ENCODE measurements at places on chromosomes 7 and 10.

GRCh38 chr10:115503546-115503945 lies 410.4 kb downstream of the ATRNL1 start:
- no peak for DNase-seq

- DNase-seq, result no peak
Observed at GRCh38 chr10:88538048-88538447, 45.1 kb downstream of the RNLS start.

DNA sequence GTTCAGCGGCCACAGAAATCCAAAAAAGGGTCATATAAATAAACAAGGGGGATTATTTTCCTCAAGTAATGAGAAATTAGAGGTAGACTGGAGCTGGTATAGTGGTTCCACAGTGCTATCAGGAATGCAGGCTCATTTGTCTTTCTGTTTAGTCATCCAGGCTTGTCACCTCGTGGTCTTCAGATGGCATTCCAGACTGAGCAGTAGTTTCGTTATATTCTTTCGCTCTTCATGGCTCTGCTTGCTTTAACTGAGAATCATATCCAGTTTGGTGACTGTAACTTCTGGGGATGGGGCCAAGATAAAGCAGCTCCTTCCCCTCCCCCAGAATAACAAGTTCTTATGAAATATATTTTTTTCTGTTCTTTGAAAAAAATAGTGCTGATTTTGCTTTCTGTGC lies 9.5 kb downstream of the ANKIB1 start:
- DNase-seq, result no peak

DNA sequence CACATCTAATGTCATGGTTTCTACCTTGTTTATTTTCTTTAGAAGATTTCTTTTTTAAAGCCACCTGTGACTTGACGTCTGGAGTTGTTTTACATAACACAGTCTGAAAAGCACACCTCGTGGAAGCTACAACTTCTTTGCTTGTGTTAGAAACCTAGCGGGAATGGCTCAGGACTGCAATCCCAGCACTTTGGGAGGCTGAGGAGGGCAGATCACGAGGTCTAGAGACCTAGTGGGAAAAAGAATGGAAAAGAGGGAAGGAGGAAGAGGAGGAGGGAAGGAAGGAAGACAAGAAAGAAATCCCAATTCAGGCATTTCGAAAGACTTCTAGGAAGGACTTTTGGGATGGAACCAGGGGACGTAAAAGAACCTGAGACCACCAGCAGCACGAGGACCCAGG lies 146.3 kb upstream of the CELF2 start:
- DNase-seq, result no peak

GRCh38 chr10:99647601-99648151 lies 11.6 kb upstream of the ENTPD7 start:
- DNase-seq, result no peak

DNA sequence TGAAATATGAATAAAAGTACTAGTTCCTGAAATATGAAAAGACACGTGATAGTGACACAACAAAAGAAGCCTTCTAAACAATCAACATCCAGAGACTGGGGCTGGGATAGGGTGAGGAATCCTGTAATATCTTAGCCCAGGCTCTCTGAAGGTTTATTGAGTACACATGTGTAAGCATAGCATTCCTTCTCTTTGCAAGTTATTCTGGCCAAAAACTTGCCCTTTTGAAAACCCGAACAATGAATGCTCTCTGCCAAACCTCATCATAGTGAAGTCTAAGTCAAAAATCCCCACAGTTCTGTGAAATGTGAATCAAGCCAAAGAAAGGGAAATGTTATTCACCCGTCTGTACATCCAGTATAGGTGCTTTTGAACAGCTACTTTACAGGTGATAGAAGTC lies 11.6 kb downstream of the SEMA3D start:
- DNase-seq, result no peak

- DNase-seq, result no peak
Observed at GRCh38 chr10:36141856-36142560, 499.9 kb upstream of the FZD8 start.

- peak; percentile 84 for DNase-seq
Observed at GRCh38 chr10:88833723-88834122, 17.9 kb downstream of the ANKRD22 start.

DNA sequence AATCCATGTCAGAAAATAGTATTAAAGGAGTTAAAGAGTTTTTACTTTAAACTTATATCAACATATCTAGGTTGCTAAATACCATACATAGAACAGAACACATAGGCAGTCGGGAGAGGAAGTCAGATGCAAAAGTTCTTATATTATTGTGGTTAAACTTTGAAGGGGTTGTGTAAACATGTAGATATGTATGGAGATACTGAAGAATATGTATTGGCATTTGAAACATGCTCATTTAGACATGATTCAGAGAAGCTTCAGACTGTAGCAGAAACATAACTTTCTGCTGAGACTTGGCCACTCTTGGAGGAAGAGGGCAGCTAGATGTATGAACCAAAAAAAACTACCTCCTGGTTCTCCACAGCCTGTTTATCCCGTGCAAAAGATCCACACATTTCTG lies 103.5 kb upstream of the FERD3L start:
- no peak for DNase-seq

GRCh38 chr10:89591796-89592271 lies 53.2 kb downstream of the PANK1 start:
- DNase-seq, result no peak

- DNase-seq, result no peak
Observed at GRCh38 chr10:67043041-67043440, 117.2 kb downstream of the LRRTM3 start.

DNA sequence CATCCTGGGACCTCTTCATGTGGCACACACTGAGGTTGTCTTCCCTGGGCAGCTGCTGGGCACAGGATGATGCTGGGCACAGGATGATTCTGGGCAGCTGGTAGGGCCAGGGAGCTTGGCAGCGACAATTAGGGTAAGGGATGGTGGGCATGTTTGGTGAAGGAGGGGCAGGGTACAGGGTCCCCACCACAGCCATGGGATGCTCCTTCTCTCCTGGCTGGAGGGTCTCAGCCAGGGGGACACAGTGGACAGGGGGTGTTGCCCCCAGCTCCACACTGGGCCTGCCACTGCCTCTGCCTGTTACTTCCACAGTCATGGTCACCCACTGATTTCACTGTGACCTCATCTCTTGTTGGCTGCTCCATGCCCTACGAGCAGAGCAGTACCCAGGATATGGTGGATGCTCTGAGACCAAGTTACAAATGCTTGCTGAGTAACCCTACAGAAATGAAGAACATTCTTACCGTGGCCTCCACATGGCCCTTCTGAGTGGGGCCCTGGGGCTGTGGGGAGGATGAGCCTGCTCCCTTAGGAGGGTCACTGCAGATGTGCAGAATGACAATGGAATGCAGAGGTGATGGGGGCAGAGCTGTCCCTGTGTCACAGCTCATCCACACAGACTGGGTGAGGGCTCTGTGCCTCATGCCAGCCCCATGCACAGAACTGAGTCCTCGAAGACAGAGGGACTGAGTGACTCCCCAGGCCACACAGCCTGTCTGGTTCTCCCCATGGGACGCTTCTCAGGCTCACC lies 28.4 kb upstream of the RET start:
- no peak for DNase-seq

GRCh38 chr10:119216127-119216526 lies 8.8 kb downstream of the GRK5 start:
- no peak for DNase-seq

GRCh38 chr10:13528123-13528874 lies 515 bp downstream of the BEND7 start:
- no peak for DNase-seq

DNA sequence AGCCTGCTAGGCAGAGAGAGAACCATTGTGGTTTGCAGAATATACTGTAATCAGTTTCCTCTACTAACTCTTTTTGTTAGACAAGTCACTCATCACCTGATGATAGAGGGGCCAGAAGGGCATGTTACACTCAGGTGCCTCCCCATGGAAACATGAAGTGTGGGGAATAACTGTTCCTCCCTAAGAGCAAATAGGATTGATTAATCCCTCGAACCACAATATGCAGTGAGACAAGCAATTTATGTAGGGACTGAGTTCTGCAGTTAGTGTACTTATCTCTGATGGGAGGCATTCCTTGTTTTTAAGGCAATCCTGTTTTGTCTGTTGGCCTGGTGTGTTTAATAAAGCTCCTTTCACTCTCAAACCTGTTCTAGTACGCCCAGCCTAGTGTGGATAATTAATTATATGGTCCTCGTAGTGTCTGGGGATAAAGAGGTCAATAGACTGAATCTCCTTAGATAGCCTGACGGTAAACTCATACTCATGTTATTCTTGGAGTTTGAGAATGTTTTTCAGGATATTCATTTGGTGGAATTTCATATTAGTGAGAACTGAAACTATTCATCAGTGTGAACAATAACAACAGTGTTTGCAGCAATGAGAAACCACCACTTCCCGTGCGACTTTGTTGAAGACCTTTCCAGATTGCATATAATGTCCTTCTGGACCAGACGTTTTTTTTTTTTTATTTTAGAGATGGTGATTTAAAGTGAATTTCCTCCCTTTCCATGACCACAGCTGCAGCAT lies 344.8 kb upstream of the FZD8 start:
- DNase-seq, result no peak

GRCh38 chr10:125085258-125086054 lies 74.9 kb downstream of the CTBP2 start:
- no peak for DNase-seq

- DNase-seq, result no peak
Observed at GRCh38 chr7:6210621-6211372, 61.6 kb downstream of the CYTH3 start.

GRCh38 chr10:123394382-123394781 lies 240.2 kb downstream of the BUB3 start:
- DNase-seq, result no peak

- no peak for DNase-seq
Observed at GRCh38 chr7:137081321-137082093, 213.1 kb downstream of the CHRM2 start.

- DNase-seq, result no peak
Observed at GRCh38 chr7:155399577-155399976, 58.4 kb upstream of the EN2 start.

DNA sequence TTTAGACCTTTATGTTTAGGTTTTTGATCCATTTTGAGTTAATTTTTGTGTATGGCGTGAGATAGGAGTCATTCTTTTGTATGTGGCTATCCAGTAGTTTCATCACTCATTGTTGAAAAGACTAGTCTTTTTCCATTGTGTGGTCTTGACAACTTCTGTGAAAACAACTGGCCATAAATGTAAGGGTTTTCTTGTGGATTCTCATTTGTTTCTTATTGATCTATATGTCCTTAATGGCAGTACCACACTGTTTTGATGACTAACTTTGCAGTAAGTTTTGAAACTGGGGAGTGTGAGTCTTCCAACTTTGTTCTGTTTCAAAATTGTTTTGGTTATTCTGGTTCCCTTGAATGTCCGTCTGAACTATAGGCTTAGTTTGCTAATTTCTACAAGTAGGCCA lies 16.3 kb downstream of the SEPTIN7 start:
- no peak for DNase-seq

DNA sequence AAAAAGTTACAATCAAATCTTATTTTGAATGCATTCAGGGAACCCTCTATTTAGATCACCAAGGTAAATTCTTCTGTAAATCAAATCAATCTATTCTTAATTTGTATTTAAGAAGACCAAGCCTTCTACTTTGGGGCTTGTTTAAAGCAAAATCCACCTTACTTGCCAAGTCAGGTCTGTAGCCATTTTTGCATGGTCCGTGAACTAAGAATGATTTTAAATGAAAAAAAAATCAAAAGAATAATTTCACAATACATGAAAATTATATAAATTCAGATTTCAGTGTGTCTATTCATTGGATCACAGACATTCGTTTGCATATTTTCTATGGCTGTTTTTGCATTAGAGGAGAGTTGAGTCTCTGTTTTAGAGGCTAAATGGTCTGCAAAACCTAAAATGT lies 59.4 kb downstream of the SYPL1 start:
- no peak for DNase-seq

GRCh38 chr10:35927990-35928488 lies 285.9 kb upstream of the FZD8 start:
- DNase-seq, result no peak

GRCh38 chr7:80775897-80776296 lies 137.5 kb downstream of the CD36 start:
- DNase-seq, result no peak

DNA sequence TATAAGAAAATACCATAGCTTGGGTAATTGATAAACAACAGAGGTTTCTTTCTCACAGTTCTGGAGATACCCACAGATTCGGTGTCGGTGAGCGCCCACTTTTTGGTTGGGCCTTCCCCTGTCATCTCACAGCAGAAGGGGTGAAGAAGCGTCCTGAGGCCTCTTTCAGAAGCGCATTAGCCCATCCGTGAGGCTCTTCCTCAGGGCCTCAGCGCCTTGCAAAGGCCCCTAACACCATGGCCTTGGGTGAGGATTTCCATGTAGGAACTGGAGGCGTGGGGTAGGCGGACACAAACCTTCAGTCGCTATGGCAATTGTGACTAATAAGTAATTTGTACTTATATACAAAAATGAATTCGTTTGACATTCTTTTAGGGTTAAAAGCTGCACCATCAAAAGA lies 316.0 kb downstream of the PTPRN2 start:
- DNase-seq, result no peak

- no peak for DNase-seq
Observed at GRCh38 chr10:32347363-32348022, 535 bp upstream of the EPC1 start.

DNA sequence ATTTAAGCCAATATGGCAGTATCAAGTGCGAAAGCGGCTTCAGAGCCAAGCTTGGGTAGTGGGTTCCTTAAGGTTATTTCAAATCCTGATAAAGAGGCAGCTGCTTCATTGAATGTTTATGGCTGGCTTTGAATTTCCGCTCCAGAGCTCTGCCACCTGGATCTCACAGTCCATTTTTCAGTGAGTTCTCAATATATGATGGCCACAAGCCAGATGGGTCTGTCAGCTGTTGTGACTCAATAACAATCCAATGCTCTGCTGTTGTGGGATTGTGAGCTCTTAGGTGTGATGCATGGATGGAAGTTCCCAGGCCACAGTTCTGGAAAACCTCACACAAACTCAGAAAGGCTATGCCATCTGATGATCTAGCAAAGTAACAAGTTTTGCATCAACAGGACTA lies 743.8 kb upstream of the LRRN3 start:
- DNase-seq, result no peak

GRCh38 chr7:5212633-5213285 lies 22.7 kb downstream of the WIPI2 start:
- no peak for DNase-seq

- DNase-seq, result no peak
Observed at GRCh38 chr10:11023009-11023953, 5.6 kb downstream of the CELF2 start.

DNA sequence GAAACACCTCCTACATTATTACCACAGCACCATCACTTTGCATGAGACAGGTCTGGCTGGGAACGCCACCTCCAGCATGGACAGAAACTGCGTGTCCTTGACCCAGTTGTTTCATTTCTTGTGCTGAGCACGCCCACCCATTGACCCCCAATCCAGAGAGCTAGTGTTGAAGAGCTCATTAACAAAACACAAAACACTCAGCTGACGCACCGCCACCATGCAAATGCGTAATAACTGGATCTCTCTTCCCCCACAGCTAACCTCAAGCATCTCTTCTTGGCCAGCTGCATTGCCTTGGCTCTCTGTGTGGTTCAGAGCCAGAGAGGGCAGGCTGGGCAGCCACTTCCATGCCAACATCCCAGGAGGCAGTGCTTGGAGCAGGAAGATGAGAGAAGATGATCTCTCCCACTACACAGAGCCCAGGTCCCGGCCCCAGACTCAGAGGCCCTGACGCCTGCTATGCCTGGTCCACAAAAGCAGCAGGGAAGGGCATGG lies 173.5 kb downstream of the PLXNA4 start:
- no peak for DNase-seq

Data from GDM1 (cell line).